ENCODE measurements at places on chromosomes 3 and 15. TPM values are rescaled to one million over a fixed set of nuclear protein-coding genes. Genes with fewer than 3 reads are reported as not detected.

Gene CPNE4
- not detected for total RNA-seq

Gene GCSAM
- total RNA-seq, result not detected

Gene GABRR3
- total RNA-seq, result not detected

GRCh38 chr15:24662991-24663390 is 12.6 kb upstream of the NPAP1 start:
- DNase-seq, result no peak
- no peak overlapping the region for H3K4me3 ChIP-seq
- H3K4me1 ChIP-seq, result no peaks in the 10 kb centered on the region
- no peak overlapping the region for H3K27ac ChIP-seq
- no peaks in the 10 kb centered on the region for H3K36me3 ChIP-seq

GRCh38 chr3:187025254-187025655 is 94.9 kb downstream of the ST6GAL1 start:
- H3K36me3 ChIP-seq, result no peaks in the 10 kb centered on the region
- no peak overlapping the region for H3K4me3 ChIP-seq
- H3K27ac ChIP-seq, result no peak overlapping the region
- H3K27me3 ChIP-seq, result no peaks in the 10 kb centered on the region

- no peaks in the 10 kb centered on the region for H3K4me1 ChIP-seq
- no peak overlapping the region for H3K4me3 ChIP-seq
- H3K36me3 ChIP-seq, result no peaks in the 10 kb centered on the region
- H3K27me3 ChIP-seq, result no peaks in the 10 kb centered on the region
- DNase-seq, result no peak
Observed at GRCh38 chr3:160665231-160665630, 11.7 kb upstream of the ARL14 start.

DNA sequence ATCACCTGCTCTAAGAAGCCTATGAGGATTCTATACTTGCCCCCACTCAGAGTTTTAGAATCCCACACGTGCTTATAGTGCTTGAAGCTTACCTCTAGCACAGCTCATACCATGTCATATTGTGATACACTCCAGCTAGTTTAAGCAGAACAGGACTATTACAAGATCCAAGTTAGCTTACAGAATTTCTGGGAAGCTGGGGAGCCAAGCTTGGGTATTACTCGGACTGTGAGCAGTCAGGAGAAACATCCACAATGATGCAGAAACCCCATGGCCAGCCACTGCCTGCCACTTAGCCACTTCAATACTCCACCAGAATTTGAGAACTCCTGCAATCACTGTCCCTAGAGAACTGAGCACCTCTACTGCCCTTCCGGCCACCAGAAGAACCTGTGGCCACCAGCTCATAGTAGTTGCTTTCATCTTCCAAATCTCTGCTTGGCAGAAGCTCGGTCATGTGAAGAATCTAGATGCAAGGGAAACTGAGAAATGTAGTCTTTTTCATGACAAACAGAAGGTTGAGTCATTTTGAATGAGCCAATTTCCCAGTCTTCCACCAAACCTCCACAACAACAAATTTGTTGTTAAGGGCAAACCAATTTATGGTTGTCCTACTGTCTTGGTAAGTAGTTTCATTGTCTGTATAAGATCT is 27.7 kb upstream of the SSR3 start:
- H3K4me1 ChIP-seq, result no peaks in the 10 kb centered on the region
- no peak overlapping the region for H3K4me3 ChIP-seq
- H3K27me3 ChIP-seq, result no peaks in the 10 kb centered on the region
- H3K27ac ChIP-seq, result no peak overlapping the region
